Transverse colon (tissue), 4 donors: ENCODE measurements at places on chromosomes 7 and 10. TPM values are rescaled to one million over a fixed set of nuclear protein-coding genes. Genes with fewer than 3 reads are reported as not detected.

DNA sequence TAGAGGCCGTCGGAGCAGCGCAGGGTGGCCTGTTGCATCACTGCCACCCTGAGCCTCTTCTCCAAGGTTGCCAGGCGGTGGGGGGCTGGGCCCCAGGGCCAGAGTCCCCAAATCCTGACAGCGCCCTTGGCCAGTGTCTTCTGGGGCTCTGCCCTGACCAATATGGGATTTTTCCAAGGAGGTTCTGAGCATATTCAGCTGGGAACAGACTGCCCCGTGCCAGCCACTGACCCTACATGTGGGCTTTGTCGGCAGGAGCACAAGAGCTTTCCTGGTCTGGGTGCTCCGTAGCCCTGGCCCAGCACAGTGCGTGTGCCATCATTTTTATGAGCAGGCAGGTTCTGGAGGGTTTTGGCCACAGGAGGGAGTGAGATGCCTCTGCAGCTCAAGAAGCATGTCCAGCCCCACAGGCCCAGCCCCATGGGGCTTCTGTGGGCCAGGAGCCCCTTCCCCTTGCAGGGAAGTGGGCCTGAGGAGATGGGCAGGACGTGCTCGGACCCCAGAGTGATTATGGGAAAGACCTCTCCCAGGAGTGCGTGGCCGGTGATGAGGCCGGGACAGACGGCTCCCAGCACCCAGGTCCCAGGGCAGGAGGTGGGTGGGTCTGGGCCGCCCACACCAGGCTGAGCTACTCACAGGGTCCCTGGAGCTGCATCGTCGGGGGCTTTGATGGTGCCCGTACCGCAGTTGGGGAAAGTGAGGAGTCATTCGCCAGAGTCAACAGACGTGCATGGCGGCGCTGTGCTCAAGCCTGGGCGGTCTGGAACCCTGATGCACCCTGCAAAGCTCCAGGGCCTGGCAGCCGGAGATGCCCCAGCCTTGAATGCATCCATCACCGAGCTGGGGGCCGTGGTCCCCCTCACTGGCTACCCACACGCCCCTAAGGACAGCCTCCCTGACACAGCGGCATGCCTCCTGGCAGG, 66.6 kb downstream of the PWWP2B start:
- H3K4me1 ChIP-seq: peaks cover 49% of the 10 kb centered on the region
- peak overlapping the region; percentile 91 for H3K27ac ChIP-seq
- no peaks in the 10 kb centered on the region for H3K27me3 ChIP-seq
- H3K4me3 ChIP-seq: no peak overlapping the region
- H3K36me3 ChIP-seq: no peaks in the 10 kb centered on the region
- DNase-seq: no peak

DNA sequence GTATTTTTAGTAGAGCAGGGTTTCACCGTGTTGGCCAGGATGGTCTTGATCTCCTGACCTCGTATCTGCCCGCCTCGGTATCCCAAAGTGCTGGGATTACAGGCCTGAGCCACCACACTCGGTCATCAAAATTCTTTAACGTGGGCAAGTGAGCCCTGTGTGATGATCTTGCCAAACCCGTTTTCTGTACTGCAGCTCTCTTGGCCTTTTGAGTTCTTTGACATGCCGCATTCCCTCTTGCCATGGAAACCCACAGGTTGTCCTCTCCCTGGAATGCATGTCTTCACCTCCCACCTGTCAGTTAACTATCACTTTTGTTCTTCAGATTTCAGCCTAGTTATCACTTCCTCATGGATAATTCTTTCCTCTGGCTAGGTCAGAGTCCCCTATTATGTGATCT, 5.0 kb downstream of the NUP205 start:
- H3K27ac ChIP-seq: no peak overlapping the region
- peaks cover 5% of the 10 kb centered on the region for H3K4me1 ChIP-seq
- no peaks in the 10 kb centered on the region for H3K27me3 ChIP-seq

GRCh38 chr7:23004247-23004520, 9.7 kb downstream of the HYCC1 start:
- no peak overlapping the region for H3K4me3 ChIP-seq
- H3K36me3 ChIP-seq: no peaks in the 10 kb centered on the region
- peaks cover 3% of the 10 kb centered on the region for H3K4me1 ChIP-seq
- no peaks in the 10 kb centered on the region for H3K27me3 ChIP-seq
- H3K27ac ChIP-seq: no peak overlapping the region
- DNase-seq: no peak

- peaks cover 12% of the 10 kb centered on the region for H3K4me1 ChIP-seq
- no peak for DNase-seq
- H3K27me3 ChIP-seq: peaks cover 24% of the 10 kb centered on the region
- H3K36me3 ChIP-seq: no peaks in the 10 kb centered on the region
- no peak overlapping the region for H3K27ac ChIP-seq
- no peak overlapping the region for H3K4me3 ChIP-seq
Measured at GRCh38 chr7:156001496-156002260, 189.4 kb upstream of the SHH start.

- no peak overlapping the region for H3K4me3 ChIP-seq
- H3K4me1 ChIP-seq: no peaks in the 10 kb centered on the region
- DNase-seq: no peak
- no peaks in the 10 kb centered on the region for H3K27me3 ChIP-seq
Measured at GRCh38 chr10:32905466-32905865, 52.6 kb downstream of the ITGB1 start.

CTBP2 gene
- total RNA-seq: 99.1 TPM

ZNF282 gene
- 18.3 TPM for total RNA-seq

STRA8 gene
- not detected for total RNA-seq
